BJ (cell line): ENCODE measurements at places on chromosomes 5 and 9.

GRCh38 chr5:57034201-57034916 is 82.4 kb upstream of the MIER3 start:
- DNase-seq: no peak

GRCh38 chr5:12013351-12013750 is 109.1 kb upstream of the CTNND2 start:
- no peak for DNase-seq

DNA sequence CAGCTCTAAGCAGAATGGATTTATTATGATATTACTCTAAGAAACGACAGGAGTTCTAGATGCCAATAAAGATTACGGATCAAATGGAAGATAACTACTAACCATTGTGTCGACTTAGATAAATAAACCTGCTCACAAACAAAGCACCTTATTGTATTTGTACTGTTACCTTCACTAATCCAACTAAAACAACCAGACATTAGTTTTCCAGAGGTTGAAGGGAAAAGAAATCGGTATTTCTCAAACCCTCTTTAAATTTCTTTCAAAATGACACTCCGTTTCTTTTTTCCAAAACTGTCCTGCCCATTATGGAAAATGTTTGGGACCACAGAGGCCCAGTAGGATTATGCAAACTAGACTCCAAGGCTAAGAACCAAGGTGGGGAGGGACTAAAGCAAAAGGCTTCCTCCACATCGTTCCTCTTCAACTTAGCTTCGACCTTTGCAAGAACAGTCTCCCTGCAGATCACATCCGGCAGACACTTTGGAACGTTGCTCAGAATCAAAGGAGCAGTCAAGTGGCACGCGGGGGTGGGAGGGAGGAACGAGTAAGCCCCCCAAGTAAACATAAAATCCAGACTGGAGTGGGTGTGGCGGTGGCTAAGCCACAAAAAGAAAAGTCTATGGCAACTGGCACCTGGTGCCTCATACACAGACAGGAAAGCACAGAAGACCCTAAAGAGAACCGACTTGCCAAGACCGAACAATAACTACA is 2.7 kb downstream of the MLLT3 start:
- DNase-seq: no peak

DNA sequence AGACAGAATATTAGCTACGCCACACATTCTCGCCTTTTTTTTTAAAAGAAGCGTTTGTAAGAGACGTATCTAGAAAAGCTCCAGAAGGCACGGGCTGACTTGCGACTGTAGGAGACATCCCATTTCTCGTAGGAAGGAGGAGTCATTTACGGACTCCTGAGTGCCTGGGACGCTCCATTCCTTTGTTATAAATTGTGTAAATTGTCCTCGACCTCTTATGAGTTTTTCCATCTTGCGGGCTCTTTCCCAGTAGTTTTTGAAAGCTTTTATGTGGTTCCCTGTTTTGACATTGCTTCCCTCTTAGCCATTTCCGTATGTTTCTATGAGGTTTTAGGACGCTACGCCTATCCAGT is 1.0 kb downstream of the RABL6 start:
- DNase-seq: no peak

- DNase-seq: no peak
Measured at GRCh38 chr9:14277761-14278160, 36.2 kb downstream of the NFIB start.

- DNase-seq: no peak
Measured at GRCh38 chr9:132150256-132150655, 11.6 kb upstream of the NTNG2 start.

DNA sequence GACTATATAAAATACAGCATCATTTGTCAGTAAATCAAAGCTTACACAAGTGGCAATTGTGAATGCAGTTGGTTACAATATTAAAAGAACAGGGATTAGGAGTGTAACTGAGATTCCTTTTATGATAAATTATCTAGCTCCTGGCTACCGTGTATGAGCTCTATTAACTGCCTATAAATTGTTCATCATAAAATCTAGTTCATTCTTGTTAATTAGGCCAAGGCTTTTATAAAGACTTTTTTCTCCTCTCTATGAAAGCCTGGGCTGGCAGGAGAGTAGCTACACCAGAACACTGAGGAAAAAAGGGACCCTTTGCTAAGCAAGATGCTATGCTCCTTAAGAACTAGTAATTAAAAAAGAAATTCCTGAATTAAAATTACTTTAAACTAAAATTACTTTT is 132.4 kb upstream of the MEF2C start:
- DNase-seq: no peak
